ENCODE measurements at places on chromosomes 5 and 9. TPM values are rescaled to one million over a fixed set of nuclear protein-coding genes. Genes with fewer than 3 reads are reported as not detected.

DNA sequence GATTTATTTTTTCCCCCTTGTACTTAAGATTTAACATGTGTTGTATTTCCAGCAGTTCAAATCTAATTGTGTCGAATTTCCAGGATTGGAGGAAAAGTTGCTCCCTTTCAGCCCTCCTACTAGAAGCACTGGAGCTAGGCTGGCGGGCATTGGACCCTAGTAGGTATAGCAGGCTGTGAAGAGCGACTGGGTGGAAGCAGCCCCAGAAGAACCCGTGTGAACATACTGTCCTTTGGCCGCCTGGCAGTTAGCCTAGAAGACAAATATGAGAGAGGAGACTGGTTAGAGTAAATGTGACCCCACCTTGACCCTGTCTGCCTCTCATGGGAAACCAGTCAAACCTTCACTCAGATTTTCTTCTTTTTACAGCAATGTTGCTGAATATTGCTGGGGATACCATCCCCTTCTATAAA lies 13.9 kb downstream of the ALDOB start:
- peaks cover 15% of the 10 kb centered on the region for H3K36me3 ChIP-seq
- no peaks in the 10 kb centered on the region for H3K27me3 ChIP-seq
- H3K4me3 ChIP-seq = no peak overlapping the region

- H3K4me3 ChIP-seq = no peak overlapping the region
- no peaks in the 10 kb centered on the region for H3K36me3 ChIP-seq
- no peaks in the 10 kb centered on the region for H3K4me1 ChIP-seq
- H3K27me3 ChIP-seq = no peaks in the 10 kb centered on the region
Observed at GRCh38 chr5:168104350-168104749, 187.1 kb upstream of the WWC1 start.

DNA sequence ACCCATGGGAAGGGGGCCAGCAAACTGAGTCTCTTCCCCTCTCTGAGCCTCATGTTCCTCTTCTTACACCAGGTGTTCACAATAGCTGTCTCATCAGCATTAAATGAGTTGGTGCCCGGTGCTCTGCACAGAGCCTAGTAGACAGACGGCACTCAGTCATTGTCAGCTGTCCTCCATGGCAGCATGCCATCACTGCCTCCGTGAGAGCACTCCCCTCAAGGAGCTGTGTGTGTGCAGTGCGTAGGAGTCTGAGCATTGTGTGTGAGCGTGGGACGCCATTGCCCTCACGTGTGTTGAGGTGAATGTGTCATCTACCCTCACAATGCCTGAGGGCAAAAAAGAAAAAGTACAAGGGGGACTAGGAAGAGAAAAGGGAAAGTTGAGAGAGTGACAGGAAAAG lies 536.5 kb downstream of the CDK5RAP2 start:
- H3K36me3 ChIP-seq = no peaks in the 10 kb centered on the region
- no peak overlapping the region for H3K4me3 ChIP-seq
- DNase-seq = no peak
- H3K4me1 ChIP-seq = no peaks in the 10 kb centered on the region
- H3K27me3 ChIP-seq = no peaks in the 10 kb centered on the region
- H3K27ac ChIP-seq = no peak overlapping the region

- no peak overlapping the region for H3K27ac ChIP-seq
- no peaks in the 10 kb centered on the region for H3K36me3 ChIP-seq
- no peak overlapping the region for H3K4me3 ChIP-seq
- peaks cover 16% of the 10 kb centered on the region for H3K4me1 ChIP-seq
- H3K27me3 ChIP-seq = no peaks in the 10 kb centered on the region
Observed at GRCh38 chr5:149283626-149284480, 12.2 kb downstream of the AFAP1L1 start.

EIF4E1B gene
- total RNA-seq = not detected

ENHO gene
- 0.23 TPM for total RNA-seq
